ENCODE measurements at places on chromosomes 2 and 18. TPM values are rescaled to one million over a fixed set of nuclear protein-coding genes. Genes with fewer than 3 reads are reported as not detected.

The C2orf15 gene
- 11.2 TPM for polyA plus RNA-seq

The RNF152 gene
- polyA plus RNA-seq: 7.2 TPM

The ASXL3 gene
- polyA plus RNA-seq: 6.9 TPM

The GPR75 gene
- polyA plus RNA-seq: 1.7 TPM

The ASAP2 gene
- polyA plus RNA-seq: 57.9 TPM

The LTBP1 gene
- polyA plus RNA-seq: 83.3 TPM

- DNase-seq: no peak
Measured at GRCh38 chr2:29705616-29706015, 215.8 kb downstream of the ALK start.

DNA sequence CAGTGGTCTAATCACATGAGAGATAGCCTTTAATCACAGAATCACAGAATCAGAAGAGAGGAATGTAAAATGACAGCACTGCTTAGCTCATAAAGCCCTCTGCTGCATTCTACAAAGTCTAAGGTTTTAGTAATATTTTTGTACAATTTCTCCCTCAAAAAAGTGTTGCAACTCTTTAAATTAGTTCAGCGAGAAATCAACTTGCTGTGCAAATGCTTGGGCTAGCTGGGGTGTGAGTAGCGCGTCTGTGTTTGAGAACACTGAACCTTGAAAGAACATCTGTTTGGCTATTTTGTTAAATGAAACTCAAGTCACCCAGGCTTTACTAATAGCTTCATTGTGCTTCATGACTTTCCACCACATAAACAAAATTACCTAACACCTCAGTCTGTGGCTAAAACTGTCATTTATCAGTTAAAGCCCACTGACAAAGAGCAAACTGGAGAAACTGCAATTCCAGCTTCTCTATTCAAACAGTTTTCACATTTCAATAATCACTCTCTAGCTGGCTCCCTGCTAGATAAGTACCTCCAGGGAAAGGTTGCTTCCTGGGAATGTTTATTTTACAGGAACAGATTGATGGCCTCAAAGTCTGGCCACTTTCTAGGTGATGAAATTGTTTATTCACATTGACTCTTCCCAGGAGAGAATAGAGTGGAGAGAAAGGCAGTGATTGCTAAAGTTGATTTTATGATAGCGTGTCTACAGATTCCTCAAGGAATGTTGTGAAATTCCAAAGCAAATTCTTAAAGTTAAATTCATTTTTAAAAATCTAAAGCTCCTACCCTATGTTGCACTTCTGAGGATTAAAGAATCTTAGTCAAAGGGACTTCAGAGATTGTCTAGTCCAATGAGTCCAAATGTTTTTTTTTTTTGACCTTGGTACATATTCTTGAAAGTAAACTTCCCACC, 36.0 kb upstream of the STAT1 start:
- peak; percentile 32 for DNase-seq

DNA sequence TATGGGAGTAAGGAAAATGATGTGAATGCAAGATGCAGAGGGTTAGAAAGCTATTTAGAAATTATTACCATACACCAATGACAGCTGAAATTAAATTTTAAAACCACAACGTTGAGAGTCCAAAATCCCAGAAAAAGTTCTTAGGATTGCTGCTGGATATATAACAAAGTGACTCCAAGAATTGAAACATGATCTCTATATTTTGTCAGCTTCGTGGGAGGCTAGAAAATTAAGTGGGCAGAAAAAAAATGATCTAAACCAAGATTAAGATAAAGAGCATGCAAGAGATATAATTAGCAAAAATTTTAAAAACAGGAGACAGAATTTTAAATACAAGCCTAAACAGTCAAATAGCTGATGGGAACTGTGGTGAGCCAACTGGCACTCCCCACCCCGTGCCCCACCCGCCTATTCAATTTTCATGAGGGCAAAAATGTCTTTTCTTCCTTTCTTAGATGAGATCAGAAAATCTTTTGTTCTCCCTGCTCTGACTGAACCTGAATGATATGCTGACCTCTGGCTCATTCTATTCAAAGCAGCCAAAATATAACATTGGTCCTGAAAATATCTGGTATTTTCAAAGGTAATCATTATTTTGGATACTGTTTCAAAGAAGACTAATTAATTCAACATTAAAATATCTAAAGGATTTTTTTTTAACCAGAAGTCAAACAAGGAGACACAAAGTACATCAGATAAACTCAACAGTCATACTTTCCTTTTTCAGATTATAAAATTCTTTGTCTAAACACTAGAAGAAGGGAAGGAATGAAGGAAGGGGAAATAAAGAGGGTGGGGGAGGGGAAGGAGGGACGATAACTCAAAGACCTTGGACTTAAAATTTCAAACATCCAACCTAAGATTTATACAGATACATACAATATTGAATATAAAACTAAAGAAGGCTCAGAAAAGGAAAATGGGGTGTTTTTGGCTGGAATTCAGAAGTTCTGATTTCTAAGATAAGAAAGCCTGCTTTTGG, 12.2 kb downstream of the KANSL3 start:
- DNase-seq: no peak

DNA sequence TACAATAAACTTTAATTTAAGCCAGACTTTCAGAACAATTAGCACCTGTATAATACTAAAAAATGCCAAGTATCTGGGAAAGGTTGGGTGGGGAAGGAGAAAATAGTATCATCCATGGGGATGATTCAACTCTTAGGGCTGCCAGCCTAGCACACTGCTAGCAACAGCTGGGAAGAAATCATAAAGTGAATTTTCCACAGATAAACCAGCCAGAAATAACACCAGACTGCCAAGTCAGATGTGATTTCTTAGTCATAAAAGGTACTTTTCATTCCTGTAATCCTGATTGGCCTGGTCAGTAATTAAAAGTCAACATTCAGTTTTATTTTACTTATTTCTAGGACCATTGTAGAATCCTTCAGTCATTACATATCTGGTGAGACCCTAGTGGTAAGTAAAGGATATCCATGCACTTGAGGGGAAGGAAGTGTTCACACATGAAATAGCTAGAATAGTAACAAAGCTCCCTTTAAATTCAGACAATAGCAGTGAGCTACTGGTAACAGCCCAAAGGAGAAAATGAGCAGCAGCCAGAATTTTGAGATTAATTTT, 59.4 kb downstream of the LIMS1 start:
- no peak for DNase-seq

GRCh38 chr2:214699236-214699635, 110.2 kb downstream of the BARD1 start:
- DNase-seq: no peak

- no peak for DNase-seq
Measured at GRCh38 chr2:85091838-85092237, 41.4 kb upstream of the TCF7L1 start.

- DNase-seq: no peak
Measured at GRCh38 chr18:58593938-58594337, 35.0 kb downstream of the ALPK2 start.

DNA sequence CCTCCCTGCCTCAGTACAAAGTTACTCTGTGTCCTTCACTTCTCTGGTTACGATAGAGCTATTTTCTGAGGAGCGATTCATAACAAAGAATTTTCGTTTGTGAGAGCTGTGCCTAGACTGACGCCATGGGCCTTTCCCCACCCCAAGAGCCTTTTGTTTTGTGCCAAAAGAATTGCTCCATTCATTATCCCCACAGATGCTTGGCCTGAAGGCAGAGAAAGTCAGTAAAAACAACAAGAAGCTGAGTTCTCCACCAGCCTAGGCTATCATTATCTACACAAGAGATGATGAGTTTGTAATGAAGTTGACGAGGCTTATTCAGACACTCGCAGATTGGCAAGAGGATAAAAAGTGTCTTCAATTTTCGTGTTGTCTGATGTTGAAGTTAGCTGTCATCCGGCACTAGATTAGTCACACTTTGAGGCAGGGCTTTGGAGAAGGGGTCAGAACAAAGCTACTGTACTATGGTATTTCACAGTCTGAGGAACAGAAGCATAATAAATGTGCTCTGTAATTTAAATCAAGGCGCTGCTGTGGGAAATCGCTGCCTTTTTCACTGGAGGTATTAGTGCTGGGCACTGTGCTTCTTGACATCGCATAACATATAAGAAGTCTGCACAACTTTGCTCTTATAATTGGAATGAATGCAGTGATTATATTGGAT, 278.4 kb upstream of the FIGN start:
- DNase-seq: no peak

GRCh38 chr2:58916063-58916462, 674.9 kb upstream of the FANCL start:
- no peak for DNase-seq

DNA sequence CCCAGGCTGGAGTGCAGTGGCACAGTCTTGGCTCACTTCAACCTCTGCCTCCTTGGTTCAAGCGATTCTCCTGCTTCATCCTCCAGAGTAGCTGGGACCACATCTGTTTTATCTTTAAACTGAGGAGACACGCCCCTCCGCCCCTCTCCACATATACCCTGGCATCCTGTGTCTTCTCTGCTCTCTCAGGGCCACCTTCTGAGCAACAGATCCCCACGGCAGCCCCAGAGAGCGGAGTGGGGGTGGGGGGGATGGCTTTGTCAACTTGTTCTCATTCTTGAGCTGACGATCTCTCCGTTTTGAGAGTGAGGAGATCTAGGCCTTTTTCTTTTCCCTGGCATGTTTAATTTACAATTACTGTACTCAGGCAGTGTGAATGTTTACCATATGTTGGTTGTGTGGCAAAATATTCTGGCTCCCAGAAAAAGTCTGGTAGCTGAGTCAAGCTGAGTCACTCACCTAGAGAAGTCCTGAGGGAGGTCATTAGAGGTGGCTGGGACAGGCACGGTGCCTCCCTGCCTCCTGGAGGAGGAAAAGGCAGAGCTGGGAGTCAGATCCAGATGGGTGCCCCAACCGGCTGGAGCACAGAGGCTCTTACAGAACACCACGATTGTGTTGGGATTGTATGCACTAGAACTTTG, 19.5 kb upstream of the ID2 start:
- DNase-seq: no peak

- DNase-seq: no peak
Measured at GRCh38 chr18:72539901-72540300, 4.2 kb downstream of the CBLN2 start.

DNA sequence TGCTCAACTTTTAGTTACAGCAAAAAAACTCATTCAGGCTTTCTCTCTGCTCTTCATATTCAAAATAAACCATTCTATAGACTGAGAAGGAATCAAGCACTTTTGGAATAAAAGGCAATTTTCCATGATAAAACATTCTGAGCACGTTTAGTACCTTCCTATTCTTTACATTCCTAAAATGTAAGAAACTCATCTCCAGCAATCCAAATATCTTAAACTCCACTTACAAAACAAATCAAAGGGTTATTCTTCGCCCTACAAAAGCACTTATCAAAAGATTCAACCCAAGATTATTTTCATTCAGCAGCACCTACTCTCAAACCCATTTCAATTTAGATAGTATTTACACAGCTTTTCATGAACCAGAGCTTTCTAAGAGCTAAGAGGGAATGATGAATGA, 2.9 kb upstream of the LGALSL start:
- no peak for DNase-seq

GRCh38 chr2:156841321-156841720, 405.1 kb downstream of the GPD2 start:
- DNase-seq: no peak

GRCh38 chr2:8204711-8205110, 477.1 kb upstream of the ID2 start:
- no peak for DNase-seq

- DNase-seq: no peak
Measured at GRCh38 chr2:182745061-182745460, 29.0 kb downstream of the DNAJC10 start.
